ENCODE measurements at places on chromosomes 6 and 20.

DNA sequence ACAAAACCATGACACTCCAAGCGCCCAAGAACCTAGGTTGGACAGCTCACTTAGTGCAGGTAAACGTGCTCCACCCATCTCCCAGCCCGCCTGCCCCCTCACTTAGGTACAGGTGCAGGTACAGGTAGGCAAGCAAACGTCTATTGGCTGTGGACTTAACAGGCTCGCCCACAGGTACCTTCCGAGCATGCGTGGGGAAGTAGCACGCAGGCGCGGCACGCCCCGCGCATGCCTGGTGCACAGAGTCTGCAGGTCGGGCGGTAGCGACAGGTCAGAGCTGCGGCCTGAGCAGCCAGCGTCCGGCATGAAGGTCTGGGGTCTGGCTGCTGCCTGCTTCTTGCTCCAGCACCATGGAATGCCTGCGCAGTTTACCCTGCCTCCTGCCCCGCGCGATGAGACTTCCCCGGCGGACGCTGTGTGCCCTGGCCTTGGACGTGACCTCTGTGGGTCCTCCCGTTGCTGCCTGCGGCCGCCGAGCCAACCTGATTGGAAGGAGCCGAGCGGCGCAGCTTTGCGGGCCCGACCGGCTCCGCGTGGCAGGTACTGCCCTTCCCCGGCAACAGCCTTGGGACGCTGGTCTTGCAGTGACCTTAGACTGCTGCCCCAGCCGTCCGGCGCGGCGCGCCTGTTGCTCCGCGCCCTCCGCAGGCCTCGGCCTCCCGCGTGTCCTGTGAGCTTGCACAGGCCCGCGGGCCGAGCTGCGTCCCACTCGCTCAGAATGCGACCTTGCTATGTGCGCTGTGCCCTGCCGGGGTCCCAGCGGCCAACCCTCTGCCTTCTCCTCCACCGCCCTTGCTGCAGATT, at the start of gene MRS2:
MRS2 (plus strand) TSS at position 240 of the 804 bp plus-strand sequence; CDS start at position 351, 111 bp downstream.
- peak; percentile 78 for DNase-seq

DNA sequence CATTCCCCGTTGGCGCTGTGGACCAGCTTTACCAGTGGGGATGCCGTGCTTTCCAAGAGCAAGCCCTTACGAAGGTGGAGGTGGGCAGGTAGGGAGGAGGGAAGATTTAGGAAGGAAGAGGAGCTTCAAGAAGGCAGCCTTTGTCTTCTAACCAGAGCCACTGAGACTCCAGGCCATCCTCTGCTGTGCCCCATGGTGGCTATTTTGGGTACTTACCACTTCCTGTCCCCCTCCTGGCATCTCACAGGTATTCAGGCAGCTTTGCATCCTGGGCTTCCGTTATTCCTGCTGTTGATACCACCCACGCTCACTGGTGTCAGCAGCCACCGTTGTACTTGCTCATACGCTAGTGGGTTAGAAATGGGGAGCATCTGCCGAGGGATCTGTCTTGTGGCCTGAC, 22.9 kb downstream of the ERMARD start:
- DNase-seq: no peak

DNA sequence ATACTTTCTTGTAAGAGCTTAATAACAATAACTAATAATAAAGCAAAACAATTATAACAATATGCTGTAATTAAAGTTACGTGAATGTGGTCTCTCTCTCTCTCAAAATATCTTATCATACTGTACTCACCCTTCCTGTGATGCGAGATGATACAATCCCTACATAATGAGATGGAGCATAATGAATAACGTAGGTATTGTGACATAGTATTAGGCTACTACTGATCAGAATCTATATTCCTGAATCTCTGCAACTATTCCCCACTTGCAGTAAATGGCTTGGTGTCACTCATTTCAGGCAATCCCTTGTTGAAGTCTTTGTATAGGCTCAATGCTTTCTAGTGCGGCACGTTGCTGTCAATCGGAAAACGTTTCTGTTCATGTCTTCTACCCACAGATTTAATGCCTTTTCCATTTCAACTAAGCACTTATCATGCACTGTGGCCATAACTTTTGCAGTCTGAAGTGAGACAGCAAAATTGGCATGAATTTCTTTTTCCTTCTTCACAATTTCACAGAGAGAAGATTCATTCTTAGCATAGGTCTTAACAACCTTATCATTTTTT, 32.3 kb downstream of the MOXD1 start:
- no peak for DNase-seq

DNA sequence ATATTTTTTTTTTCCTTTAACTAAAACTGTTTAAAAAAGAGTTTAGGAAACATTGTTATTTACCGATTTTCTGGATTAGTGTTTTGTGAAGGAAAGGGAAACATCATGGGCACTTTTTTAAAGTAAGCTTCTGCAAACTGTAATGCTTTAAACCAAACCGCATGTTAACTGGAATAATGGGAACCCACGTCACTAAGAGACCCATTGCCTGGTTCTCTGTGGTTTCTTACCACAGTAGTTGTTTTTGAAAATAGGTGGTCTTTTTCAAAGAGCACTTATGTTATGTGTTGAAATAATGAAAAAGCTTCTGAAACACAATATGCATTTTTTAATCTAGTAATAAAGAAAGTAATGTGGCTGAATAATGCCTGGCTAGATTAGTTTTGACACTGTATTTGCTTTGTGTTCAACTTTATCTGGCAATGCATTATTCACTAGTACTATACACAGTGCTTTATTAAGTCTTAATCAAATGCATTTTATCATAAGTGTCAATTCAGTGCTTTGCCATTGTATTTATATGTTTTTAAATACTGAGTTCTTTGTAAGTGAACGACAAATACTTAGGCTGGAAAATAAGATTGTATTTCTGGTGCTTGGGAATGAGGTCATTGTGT, 754.1 kb upstream of the FLRT3 start:
- DNase-seq: no peak

GRCh38 chr20:53609491-53610445, 16.1 kb upstream of the ZNF217 start:
- peak; percentile 95 for DNase-seq

- DNase-seq: no peak
Measured at GRCh38 chr6:110067837-110068591, 89.9 kb downstream of the GPR6 start.

GRCh38 chr6:87738000-87738399, 36.0 kb upstream of the AKIRIN2 start:
- DNase-seq: no peak

GRCh38 chr6:163446549-163446948, 32.0 kb downstream of the QKI start:
- no peak for DNase-seq

GRCh38 chr6:165573671-165574070, 89.4 kb downstream of the PDE10A start:
- DNase-seq: no peak

GRCh38 chr6:113437566-113437965, 419.6 kb upstream of the MARCKS start:
- no peak for DNase-seq

DNA sequence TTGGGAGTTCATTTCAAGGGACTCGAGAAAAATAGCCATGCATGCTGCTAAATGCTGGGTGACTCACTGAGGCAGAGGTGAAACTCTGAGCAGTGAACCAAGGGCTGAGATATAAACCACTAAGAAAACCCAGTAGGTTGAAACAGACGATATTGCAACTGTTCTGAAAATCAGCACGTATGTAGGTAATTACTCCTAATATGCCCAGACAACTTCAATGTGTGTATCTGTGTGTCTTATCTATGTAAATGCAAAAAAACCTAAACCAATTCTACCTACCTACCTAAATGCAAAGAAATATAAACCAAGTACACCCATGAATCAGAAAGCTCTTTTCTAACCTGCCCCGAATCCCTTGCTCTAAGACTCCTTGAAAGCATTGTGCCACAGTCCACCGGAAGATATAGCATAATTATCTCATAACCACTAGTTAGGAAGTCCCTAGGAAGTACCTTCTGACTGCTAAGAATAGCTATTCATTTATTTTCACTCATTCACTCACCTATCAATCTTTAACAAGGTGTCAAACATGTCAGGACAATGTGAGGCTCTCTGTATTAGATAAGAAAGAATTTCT, 458.7 kb upstream of the RUNX2 start:
- no peak for DNase-seq

GRCh38 chr20:63854069-63854765, 7.1 kb upstream of the ABHD16B start:
- DNase-seq: peak; percentile 50

DNA sequence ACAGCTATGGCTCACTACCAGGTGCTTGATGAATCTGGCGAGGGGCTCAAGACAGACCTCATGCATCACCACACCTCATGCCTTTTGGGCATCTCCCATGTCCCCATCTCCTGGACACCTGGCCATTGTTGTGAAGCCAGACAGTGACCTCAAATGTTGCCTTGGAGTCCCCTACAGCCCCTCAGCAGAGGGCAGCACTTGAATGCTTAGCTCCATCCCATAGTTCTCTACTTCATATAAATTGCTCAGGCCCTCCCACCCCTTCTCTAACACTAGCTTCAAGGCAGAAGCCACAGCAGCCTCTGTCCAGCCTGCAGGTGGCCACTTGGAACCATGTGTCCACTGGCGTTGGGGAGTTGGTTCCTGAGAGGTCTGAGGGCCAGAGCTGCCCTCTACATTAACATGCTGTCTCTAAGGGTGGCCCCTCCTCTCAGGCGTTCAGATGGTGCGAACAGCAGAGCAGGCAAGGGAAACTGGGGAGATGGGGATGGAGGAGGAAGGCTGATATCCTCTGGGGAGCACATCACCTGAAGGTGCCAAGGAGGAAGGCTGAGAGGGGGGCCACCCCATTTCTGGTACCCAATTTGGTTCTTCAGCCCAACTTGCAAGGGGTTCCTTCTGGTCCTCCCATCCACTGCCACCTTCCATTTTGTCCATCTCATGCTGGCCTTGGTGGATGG, 31.3 kb downstream of the MOCS1 start:
- DNase-seq: no peak

- DNase-seq: no peak
Measured at GRCh38 chr20:48805286-48805685, 22.5 kb downstream of the PREX1 start.

- no peak for DNase-seq
Measured at GRCh38 chr20:62255976-62256375, 17.7 kb downstream of the OSBPL2 start.

GRCh38 chr20:39810309-39810708, 848.2 kb downstream of the DHX35 start:
- no peak for DNase-seq

GRCh38 chr20:50635676-50636600, 55.4 kb downstream of the RIPOR3 start:
- peak; percentile 91 for DNase-seq

DNA sequence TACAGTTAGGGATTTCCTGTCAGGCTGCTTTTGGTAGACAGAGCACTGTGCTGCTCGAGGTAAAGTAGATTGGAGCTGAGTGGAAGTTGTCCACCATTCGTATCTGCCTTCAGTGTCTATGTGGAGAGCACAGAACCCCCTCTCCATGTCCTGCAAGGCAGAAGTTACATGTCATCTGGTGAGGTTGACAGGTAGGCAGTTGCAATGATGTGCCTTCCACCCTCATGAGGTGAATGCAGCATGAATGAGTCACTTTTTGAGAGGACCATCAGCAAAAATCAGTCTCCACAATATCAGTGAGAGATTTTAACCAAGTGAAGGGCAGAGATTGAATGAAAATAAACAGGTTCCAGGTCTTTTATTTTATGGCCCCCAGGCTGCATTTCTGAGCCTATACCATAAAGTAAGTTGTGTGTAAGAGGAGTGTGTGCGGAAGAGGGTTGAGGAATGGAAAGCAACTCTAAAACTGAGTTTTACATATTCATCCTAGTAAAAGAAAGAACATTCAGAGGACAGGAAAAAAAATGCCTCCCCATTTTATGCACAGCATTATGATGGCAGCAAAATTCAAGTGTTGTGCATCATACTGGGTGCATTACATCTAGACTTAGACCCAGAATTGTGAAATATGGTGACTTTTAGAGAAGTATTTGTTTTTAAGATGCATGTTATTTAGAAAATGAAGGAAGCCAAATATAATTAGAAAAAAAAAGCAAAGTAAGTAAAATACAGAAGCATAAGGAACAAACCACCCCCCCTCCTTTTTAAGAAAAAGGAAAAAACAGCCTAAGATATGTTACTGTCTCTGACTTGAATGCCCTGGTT, 15.8 kb downstream of the TRAPPC3L start:
- DNase-seq: no peak

DNA sequence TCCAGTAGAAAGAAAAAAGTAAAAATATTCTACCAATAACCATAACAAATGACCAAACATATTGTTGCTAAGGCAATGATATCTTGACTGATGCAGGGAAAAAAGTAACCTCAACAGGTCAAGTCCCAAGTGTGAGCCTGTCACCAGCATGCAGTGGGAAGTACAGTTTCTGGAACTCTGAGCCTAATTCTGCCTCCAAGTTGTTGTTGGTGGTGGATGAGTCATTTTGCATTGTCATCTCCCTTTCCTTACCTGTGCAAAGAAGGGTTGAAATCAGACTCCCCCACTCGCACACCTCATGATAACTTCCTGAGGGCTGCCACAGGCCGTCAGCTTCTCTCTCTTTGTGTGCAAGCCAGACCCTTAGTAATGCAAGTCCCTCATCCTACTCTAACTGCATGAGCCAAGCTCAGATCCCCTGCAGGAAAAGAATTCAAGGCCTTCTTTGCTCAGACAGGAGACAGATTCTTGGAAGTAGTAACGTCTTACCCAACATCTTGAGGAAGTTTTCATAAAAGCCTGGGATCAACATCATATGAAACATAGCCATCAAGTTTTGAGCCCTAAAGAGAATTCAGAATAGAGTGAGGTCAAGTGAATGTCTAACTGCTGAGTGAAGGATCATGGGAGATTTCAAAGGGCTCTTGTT, 207.6 kb upstream of the FOXA2 start:
- DNase-seq: no peak
